ENCODE measurements at places on chromosomes 3 and 15.

GRCh38 chr3:108088697-108089096, 2.1 kb downstream of the CD47 start:
- no peak for DNase-seq

DNA sequence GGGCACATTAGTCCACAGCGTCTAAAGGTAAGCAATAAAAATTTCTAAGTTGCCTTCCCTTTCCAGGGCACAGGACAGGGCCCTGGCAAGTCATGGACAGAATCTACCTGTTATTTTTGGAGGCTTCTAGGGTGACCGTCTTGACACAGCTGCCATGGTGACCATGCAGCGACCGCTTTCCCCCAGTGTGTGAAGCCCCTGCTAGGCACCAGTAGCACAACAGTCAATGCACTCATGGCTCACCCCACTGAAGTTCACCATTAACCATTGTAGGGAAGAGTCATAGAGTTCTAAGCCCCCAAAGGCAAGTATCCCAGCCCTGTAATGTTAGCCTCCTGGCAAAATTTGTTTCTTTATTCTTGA, 43.8 kb upstream of the SLCO2A1 start:
- no peak for DNase-seq

GRCh38 chr15:50055750-50056157, 63.3 kb downstream of the ATP8B4 start:
- no peak for DNase-seq

DNA sequence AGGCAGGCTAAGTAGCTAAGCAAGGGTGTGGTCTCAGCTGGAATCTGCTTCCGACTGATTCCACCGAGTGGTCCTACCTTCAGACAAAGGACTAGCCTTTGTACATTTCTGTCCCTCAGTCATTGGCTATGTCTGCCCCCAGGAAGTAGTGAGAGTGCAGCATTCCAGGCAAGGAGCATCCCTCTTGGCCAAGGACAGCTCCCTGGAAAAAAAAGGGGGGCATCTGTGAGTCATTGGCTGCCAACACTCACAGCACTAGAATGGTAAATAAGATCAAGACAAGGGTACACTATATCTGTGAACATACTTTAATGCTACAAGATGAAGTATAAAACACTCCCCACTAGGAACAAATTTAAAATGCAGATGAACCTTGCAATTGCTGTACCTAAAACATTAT, 66.8 kb downstream of the STAC start:
- no peak for DNase-seq

DNA sequence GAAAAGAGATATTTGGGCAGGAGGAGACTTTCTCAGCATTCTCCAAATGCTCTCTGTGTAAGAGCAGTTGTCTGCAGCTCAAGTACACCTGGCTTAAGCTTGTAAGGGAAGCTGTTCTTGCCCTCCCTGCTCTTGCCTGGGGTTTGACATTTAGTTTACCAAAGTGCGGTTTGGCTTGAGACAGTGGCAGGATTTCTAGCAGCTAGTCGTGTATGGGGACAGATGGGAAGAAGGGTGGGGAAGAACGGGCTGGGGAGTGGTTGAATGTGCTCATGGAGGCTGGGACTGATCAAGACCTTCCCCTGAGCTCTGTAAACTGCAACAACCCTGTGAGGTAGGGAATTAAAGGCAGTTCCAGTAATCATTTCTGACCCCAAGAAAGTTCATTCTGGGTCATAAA, 39.8 kb downstream of the SQOR start:
- no peak for DNase-seq

GRCh38 chr3:128399221-128399915, 67.3 kb downstream of the DNAJB8 start:
- DNase-seq, result no peak

DNA sequence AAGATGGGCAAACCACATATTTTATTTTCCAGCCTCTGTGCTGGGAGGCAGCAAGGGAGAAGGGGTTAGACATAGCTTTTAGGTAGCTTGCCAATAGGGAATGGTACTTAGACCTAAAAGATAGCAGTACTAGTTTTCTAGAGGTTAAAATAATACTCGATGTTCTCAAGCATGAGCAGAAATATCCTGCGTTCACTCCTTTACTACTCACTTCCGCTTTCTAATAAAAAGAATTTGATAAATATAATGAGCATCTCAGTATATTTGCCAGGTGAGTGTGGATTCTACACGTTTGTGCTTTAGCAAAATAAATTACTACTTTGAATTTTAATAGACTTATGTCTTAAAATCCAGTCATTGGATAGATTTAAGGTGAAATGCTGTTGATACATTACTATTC, 39.4 kb upstream of the CD47 start:
- no peak for DNase-seq

- DNase-seq, result no peak
These were observed 331.2 kb upstream of the DCBLD2 start for GRCh38 chr3:99232696-99233095.

DNA sequence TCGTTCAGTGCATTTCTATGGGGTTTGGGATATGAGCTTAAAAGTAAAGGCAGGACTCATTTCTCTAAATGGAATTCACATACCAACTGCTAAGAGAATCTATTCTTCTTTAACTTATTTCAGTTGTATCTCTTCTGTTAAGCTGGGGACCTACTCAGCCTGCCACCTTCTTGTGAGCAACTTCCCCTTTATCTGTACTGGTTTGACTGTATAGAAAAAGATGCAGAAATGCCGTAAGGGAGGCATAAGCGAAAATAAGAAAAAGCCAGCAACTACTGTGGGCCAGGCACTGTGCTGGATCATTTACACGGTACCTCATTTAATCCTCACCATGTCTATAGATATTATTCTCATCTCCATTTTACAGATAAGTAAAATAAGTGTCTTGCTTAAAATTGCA, 38.4 kb downstream of the RBMS3 start:
- no peak for DNase-seq

- no peak for DNase-seq
These were observed 36.9 kb upstream of the STRIT1 start for GRCh38 chr3:155330370-155330769.

GRCh38 chr3:113166357-113166718, 45.0 kb upstream of the BOC start:
- no peak for DNase-seq

- DNase-seq, result no peak
These were observed 8.0 kb upstream of the ANKRD28 start for GRCh38 chr3:15805756-15806266.

- no peak for DNase-seq
These were observed 71.4 kb upstream of the PSMD6 start for GRCh38 chr3:64094713-64095079.

GRCh38 chr3:145939431-145939830, 221.6 kb downstream of the PLOD2 start:
- DNase-seq, result no peak

GRCh38 chr15:69181424-69181823, 21.0 kb downstream of the GLCE start:
- no peak for DNase-seq

DNA sequence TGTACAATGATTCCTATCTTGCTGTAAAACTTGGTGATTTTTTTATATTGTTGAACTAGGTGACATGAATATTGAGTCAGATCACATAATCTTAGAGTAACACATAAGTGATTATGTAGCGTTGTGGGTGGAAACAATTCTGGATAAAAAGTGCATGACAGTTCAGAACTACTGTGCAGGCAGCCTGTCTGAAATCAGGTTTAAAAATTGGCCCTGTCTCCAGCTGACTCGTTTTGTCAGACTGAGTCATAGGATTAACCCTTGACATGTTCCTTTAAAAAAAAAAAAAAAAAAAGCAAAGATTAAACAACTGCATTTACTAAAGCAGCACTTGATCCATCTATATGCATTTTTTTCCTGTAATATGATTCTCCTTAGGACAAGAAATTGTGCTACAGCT, 160.0 kb upstream of the CGNL1 start:
- DNase-seq, result no peak

- DNase-seq, result no peak
These were observed 62.8 kb downstream of the SCN11A start for GRCh38 chr3:38988955-38989354.

DNA sequence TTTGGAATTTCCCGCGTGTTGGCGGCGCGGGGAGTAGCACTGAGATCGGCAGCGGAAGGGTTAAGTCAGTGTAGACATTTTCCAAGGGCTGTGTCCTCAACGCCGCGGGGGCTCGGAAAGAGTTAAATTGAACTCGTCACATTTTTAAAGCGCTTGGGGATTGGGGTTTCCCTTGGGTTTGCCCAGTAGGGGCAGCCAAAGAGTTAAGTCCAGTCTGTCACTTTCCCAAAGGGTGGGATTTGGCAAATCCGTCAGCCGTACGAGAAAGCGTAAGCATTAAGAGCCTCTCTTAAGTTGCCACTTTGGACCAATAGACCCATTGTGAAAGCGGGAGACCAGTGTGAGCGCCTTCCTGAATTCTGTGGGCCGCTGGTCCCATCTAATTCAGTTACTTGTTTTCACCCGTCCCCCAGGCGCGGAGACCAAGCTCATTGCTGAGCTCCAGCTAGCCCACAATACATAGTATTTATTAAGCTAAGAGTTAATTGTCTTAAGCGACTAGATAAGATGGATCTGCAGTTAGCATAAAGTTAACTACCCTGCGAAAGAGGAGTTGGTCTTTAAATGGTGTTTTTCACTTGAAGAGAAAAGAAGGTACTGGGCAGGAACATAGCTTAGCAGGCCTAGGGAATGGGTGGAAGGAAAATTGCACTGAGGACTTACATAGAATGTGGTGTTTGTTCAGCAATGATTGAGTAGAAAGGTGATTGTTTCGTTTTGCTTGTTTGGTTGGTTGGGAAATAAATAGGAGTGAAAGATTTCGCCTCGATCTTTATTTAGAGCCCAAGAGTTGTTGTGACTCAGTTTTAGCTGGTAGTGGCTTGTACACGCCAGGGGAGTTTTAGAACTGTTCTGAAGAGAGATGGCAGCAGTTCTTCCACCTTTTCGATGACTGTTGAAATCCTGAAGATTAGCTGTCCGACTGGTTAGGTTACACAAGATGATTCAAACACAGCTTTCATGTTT, 932 bp downstream of the ARL8B start:
- no peak for DNase-seq

DNA sequence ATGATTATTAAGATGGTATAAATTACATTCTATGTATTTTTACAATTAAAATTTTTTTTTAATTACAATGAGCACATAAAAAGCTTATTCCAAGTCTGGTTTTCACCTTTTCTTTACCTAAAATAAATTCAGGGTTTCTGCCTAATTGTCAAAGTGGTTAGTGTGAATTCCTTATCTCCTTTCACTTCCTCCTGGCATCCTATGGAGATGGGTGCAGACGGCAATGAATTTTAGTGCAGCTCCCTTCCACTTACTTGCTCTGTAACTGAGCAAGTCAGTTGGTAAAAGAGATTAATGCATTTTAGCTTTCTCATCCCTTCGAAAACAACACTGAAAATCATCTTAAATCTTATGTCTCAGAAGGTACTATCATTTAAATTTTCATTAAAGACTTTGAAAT, 13.1 kb downstream of the HDGFL3 start:
- no peak for DNase-seq

All from smooth muscle cell of the brain vasculature (primary cell).